Suprapubic skin (tissue), 4 donors: ENCODE measurements at places on chromosomes 7 and 10. TPM values are rescaled to one million over a fixed set of nuclear protein-coding genes. Genes with fewer than 3 reads are reported as not detected.
A peak's percentile ranks its signal among the peaks of the same experiment; 100 is the strongest.

DNA sequence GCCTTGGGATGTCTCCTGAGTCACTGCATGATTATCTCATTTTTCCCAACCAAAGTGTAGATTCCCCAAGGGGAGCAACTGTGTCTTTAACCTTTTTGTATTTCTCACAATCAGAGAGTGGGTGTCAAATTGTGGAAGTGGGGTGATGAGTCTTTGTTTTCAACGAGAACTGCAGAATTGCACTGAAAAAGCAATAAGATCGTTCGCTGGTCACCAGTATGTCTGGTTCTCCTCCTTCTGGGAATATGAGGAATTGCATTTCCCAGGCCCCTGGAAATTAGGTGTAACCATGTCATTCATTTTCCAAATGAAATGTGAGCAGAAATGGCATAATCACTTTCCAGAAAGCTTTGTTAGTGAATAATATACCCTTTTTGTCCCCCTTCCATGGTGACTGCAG is 326.9 kb downstream of the GPAM start:
- no peaks in the 10 kb centered on the region for H3K36me3 ChIP-seq
- H3K27ac ChIP-seq, result no peak overlapping the region
- H3K27me3 ChIP-seq, result no peaks in the 10 kb centered on the region
- no peak for DNase-seq
- no peak overlapping the region for H3K4me3 ChIP-seq

DNA sequence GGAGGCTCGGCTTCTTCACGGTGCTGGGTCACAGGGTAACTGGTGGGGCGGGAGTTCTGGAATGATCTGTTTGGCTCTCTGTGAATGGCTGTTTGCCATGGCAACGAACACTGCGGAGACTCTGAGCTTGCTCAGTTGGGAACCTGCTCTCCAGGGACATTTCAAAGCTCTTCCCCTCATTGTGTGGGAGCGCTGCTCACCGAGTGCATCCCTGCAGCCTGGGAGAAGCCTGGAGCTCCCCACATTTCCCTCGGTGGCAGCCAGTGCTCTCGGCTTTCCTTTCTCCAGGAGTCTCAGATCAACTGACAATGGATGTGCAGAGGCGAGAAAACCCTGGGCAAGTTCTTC is 57.6 kb upstream of the CACUL1 start:
- no peak for DNase-seq
- H3K4me3 ChIP-seq, result no peak overlapping the region
- no peaks in the 10 kb centered on the region for H3K36me3 ChIP-seq
- no peak overlapping the region for H3K27ac ChIP-seq

The ATP6V0E2 gene
- 24.5 TPM for total RNA-seq

The CDK13 gene
- total RNA-seq, result 83.4 TPM

- peak overlapping the region; percentile 65 for H3K27ac ChIP-seq
- H3K27me3 ChIP-seq, result no peaks in the 10 kb centered on the region
- no peak overlapping the region for H3K4me3 ChIP-seq
- DNase-seq, result no peak
- H3K4me1 ChIP-seq, result peaks cover 28% of the 10 kb centered on the region
- H3K36me3 ChIP-seq, result no peaks in the 10 kb centered on the region
Measured at GRCh38 chr7:37212051-37212450, 236.6 kb downstream of the ELMO1 start.

- H3K4me1 ChIP-seq, result peaks cover 72% of the 10 kb centered on the region
- no peaks in the 10 kb centered on the region for H3K27me3 ChIP-seq
- DNase-seq, result no peak
- no peak overlapping the region for H3K4me3 ChIP-seq
- H3K36me3 ChIP-seq, result no peaks in the 10 kb centered on the region
- H3K27ac ChIP-seq, result no peak overlapping the region
Measured at GRCh38 chr10:50605269-50605950, 18.3 kb downstream of the SGMS1 start.

GRCh38 chr7:100400656-100401055 is 27.4 kb downstream of the PILRA start:
- H3K27me3 ChIP-seq, result no peaks in the 10 kb centered on the region
- H3K4me3 ChIP-seq, result no peak overlapping the region
- H3K36me3 ChIP-seq, result peaks cover 2% of the 10 kb centered on the region
- peaks cover 5% of the 10 kb centered on the region for H3K4me1 ChIP-seq
- H3K27ac ChIP-seq, result no peak overlapping the region

The CLDN4 gene
- total RNA-seq, result 345 TPM

- no peaks in the 10 kb centered on the region for H3K27me3 ChIP-seq
- no peak for DNase-seq
- H3K4me3 ChIP-seq, result no peak overlapping the region
- H3K27ac ChIP-seq, result no peak overlapping the region
- peaks cover 74% of the 10 kb centered on the region for H3K36me3 ChIP-seq
Measured at GRCh38 chr10:77841711-77842375, 84.7 kb downstream of the DLG5 start.

The BHLHA15 gene
- 1.2 TPM for total RNA-seq

The PMS2 gene
- total RNA-seq, result 21.2 TPM

The PAPOLB gene
- not detected for total RNA-seq

The SUN3 gene
- not detected for total RNA-seq

GRCh38 chr10:102473445-102474331 is 22.3 kb upstream of the C10orf95 start:
- H3K36me3 ChIP-seq, result peaks cover 6% of the 10 kb centered on the region
- DNase-seq, result no peak
- H3K27me3 ChIP-seq, result no peaks in the 10 kb centered on the region
- H3K4me1 ChIP-seq, result no peaks in the 10 kb centered on the region
- no peak overlapping the region for H3K27ac ChIP-seq

DNA sequence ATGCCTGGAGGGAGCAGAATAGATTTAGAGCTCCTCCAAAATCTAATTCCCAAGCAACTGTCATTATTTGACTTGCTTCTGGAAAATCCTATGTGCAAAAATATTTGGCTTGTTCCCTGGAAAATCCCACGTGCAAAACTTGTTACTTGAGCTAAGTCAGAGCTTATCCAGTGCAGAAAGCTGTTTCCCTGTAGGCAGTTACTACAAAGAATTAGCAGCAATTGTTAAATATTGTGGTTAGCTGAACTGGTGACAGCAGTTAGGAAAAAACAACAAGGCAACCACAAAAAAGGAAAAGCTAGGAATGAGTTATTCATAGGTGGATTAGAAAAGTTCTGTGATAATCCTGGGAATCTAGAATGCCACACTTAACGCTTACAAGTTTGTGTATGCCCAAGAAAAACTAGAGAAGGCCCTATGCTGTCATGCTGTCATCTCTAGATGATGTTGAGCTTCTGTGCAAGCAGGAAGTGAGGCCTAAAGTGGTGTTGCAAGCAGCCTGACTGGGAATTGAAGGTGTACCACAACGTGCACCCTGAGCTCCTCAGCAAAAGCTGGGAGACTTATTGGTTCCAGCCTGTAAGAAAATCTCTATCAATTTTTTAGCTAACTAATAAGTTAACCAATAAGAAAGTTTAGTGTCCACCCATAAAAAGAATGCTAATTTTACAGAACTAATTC is 738.6 kb upstream of the LRRTM3 start:
- H3K4me1 ChIP-seq, result no peaks in the 10 kb centered on the region
- no peaks in the 10 kb centered on the region for H3K36me3 ChIP-seq
- H3K27ac ChIP-seq, result no peak overlapping the region
- H3K27me3 ChIP-seq, result no peaks in the 10 kb centered on the region
- H3K4me3 ChIP-seq, result no peak overlapping the region
- DNase-seq, result no peak

The PAX4 gene
- not detected for total RNA-seq

The FRAT2 gene
- total RNA-seq, result 45.3 TPM

The SEPHS1 gene
- total RNA-seq, result 25.1 TPM

- H3K4me3 ChIP-seq, result no peak overlapping the region
- H3K27ac ChIP-seq, result no peak overlapping the region
- H3K4me1 ChIP-seq, result no peaks in the 10 kb centered on the region
- DNase-seq, result no peak
Measured at GRCh38 chr7:125399408-125399807, 469.8 kb upstream of the POT1 start.

The HOXA1 gene
- total RNA-seq, result 3.6 TPM

The PSMC2 gene
- total RNA-seq, result 90.0 TPM

DNA sequence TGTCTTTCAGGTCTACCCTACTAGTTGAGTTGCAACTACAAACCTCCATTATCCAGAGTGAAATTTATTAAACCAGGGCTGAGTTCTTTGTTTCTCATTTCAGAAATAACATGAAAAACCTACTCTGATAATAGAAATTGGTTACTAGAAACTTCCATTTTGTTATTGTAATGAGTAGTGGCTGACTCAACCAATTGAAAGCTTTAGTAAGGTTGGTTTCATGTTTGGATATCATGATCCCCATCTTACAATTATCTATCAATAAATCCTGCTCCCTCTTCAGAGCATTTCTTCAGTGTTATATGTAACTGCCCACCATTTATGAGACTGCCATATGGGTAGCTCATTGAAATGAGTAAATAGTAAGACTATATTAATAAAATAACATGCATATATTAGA is 16.9 kb downstream of the MDFIC start:
- H3K36me3 ChIP-seq, result no peaks in the 10 kb centered on the region
- no peak for DNase-seq
- H3K4me1 ChIP-seq, result peaks cover 5% of the 10 kb centered on the region
- H3K4me3 ChIP-seq, result no peak overlapping the region

GRCh38 chr7:46705386-46706255 is 784.5 kb upstream of the IGFBP3 start:
- no peaks in the 10 kb centered on the region for H3K4me1 ChIP-seq
- DNase-seq, result no peak
- H3K27me3 ChIP-seq, result no peaks in the 10 kb centered on the region
- H3K36me3 ChIP-seq, result no peaks in the 10 kb centered on the region
- no peak overlapping the region for H3K27ac ChIP-seq
- no peak overlapping the region for H3K4me3 ChIP-seq

The BAMBI gene
- 14.6 TPM for total RNA-seq

The ZNF853 gene
- 4.6 TPM for total RNA-seq

The NPSR1 gene
- not detected for total RNA-seq

- no peaks in the 10 kb centered on the region for H3K36me3 ChIP-seq
- H3K27ac ChIP-seq, result no peak overlapping the region
- no peak for DNase-seq
- no peaks in the 10 kb centered on the region for H3K4me1 ChIP-seq
- no peak overlapping the region for H3K4me3 ChIP-seq
Measured at GRCh38 chr10:36313142-36313541, 671.0 kb upstream of the FZD8 start.

DNA sequence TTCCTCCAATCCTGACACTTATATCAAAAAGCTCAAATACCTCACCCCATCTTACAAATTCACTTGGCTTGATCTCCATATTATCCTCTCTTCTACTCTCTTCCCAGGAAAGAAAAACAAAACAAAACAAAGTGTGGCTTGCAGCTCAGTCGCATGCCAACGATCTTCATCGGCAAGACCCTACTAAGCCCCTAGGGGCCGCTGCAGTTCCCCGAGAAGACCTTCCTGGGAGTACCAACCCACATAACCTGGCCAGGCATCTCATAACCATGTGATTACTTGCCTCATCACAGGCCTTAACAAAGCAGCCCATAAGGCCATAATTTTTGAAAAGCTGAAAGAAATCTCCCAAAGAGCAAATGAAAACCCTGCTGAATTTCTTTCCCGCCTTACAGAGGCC is 103.7 kb downstream of the ZNF92 start:
- no peak for DNase-seq
- no peaks in the 10 kb centered on the region for H3K4me1 ChIP-seq
- H3K36me3 ChIP-seq, result no peaks in the 10 kb centered on the region
- no peaks in the 10 kb centered on the region for H3K27me3 ChIP-seq
- H3K4me3 ChIP-seq, result no peak overlapping the region
- H3K27ac ChIP-seq, result no peak overlapping the region

- peaks cover 4% of the 10 kb centered on the region for H3K4me1 ChIP-seq
- H3K36me3 ChIP-seq, result peaks cover 25% of the 10 kb centered on the region
- no peak overlapping the region for H3K27ac ChIP-seq
- DNase-seq, result no peak
- H3K27me3 ChIP-seq, result no peaks in the 10 kb centered on the region
Measured at GRCh38 chr10:74973741-74974392, 137.6 kb upstream of the SAMD8 start.

GRCh38 chr7:7102906-7103305 is 79.4 kb upstream of the C1GALT1 start:
- no peak overlapping the region for H3K4me3 ChIP-seq
- H3K27ac ChIP-seq, result no peak overlapping the region
- H3K27me3 ChIP-seq, result no peaks in the 10 kb centered on the region
- peaks cover 34% of the 10 kb centered on the region for H3K4me1 ChIP-seq
- no peaks in the 10 kb centered on the region for H3K36me3 ChIP-seq

- no peak overlapping the region for H3K4me3 ChIP-seq
- peaks cover 4% of the 10 kb centered on the region for H3K36me3 ChIP-seq
- H3K27me3 ChIP-seq, result no peaks in the 10 kb centered on the region
- H3K27ac ChIP-seq, result no peak overlapping the region
- no peak for DNase-seq
Measured at GRCh38 chr10:102741726-102742237, 2.0 kb upstream of the WBP1L start.

- no peaks in the 10 kb centered on the region for H3K27me3 ChIP-seq
- H3K4me3 ChIP-seq, result no peak overlapping the region
- no peak overlapping the region for H3K27ac ChIP-seq
- H3K4me1 ChIP-seq, result peaks cover 9% of the 10 kb centered on the region
- no peaks in the 10 kb centered on the region for H3K36me3 ChIP-seq
- no peak for DNase-seq
Measured at GRCh38 chr10:6400331-6400730, 179.7 kb downstream of the PRKCQ start.

DNA sequence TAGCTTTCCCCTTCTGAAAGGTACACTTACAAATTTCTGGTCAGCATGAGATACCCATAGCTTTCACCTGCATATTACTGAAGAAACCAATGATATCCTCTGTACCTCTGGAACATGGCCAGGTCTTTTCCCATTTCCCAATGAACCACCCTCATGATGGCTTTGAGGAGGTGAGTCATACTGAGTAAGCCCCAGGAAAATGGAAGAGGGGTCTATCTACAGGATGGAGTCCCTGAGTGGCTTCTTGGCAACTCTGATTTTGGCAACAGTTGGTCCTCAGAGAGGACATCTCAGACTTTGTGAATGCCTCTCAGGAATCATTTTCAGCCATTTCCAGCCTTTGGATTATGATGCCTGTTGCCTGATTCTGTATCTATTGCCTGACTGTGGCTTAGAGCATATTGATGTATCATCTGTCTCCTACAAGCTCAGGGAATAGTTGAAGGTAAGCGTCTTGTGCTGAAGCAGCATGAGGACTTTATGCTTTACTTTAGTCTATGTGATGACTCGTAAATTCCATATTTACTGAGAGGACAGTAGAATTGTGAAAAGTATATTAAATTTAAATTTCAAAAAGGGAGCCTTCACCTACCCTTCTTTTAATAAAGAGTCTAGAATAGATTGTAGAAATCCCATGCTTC is 84.7 kb upstream of the DKK1 start:
- no peaks in the 10 kb centered on the region for H3K27me3 ChIP-seq
- no peak for DNase-seq
- no peaks in the 10 kb centered on the region for H3K4me1 ChIP-seq
- no peak overlapping the region for H3K27ac ChIP-seq
- H3K4me3 ChIP-seq, result no peak overlapping the region
- no peaks in the 10 kb centered on the region for H3K36me3 ChIP-seq

DNA sequence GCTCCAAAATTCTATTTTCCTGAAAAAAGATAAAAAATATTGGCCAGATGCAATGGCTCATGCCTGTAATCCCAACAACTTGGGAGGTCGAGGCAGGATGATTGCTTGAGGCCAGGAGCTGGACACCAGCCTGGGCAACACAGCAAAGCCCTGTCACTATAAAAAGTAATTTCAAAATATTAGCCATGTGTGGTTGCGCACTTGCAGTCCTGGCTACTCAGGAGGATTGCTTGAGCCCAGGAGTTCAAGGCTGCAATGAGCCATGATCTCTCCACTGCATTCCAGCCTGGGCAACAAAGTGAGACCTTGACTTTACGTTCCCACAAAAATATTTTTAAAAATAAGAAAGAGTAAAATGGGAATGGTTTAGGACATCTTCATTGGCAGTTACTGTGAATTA is 104.1 kb upstream of the AFAP1L2 start:
- H3K4me1 ChIP-seq, result peaks cover 55% of the 10 kb centered on the region
- H3K27ac ChIP-seq, result peak overlapping the region; percentile 83

The HIPK2 gene
- 21.8 TPM for total RNA-seq

The FBXO24 gene
- 0.68 TPM for total RNA-seq
